Sciatic nerve (tissue), 2 donors: ENCODE measurements at places on chromosomes 11 and 22. TPM values are rescaled to one million over a fixed set of nuclear protein-coding genes. Genes with fewer than 3 reads are reported as not detected.

- DNase-seq = no peak
These were observed 42.1 kb upstream of the CRTAM start for GRCh38 chr11:122796128-122796717.

DNA sequence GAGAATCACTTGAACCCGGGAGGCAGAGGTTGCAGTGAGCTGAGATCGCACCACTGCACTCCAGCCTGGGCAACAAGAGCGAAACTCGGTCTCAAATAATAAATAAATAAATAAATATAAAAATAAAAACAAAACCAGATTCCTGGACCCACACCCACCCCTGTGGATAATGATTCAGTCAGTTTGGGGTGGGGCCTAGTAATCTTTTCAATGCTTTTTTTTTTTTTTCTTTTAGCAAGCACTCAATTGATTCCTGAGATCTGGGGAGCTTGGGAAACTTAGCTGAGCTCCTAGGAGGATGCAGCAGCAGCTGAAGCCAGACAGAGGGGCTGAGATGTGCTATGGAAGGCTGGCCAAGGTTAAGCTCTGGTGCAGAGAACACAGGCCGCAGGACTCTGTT, 4.6 kb upstream of the PC start:
- DNase-seq = no peak

GRCh38 chr11:128757886-128758612, 64.2 kb downstream of the FLI1 start:
- DNase-seq = no peak

- DNase-seq = no peak
These were observed 24.8 kb downstream of the ACER3 start for GRCh38 chr11:76885390-76886097.

- DNase-seq = peak; percentile 38
These were observed 620.4 kb downstream of the BRD1 start for GRCh38 chr22:49207008-49208003.

GRCh38 chr11:19625438-19625837, 87.2 kb upstream of the NAV2 start:
- no peak for DNase-seq

Gene MPPED2
- total RNA-seq = 8.0 TPM

Gene CCS
- 48.8 TPM for total RNA-seq
